Activated gamma-delta T cell treated with Interleukin-2 at 50 U/mL for 16 hours (primary cell): ENCODE measurements at places on chromosomes 2 and 18.

DNA sequence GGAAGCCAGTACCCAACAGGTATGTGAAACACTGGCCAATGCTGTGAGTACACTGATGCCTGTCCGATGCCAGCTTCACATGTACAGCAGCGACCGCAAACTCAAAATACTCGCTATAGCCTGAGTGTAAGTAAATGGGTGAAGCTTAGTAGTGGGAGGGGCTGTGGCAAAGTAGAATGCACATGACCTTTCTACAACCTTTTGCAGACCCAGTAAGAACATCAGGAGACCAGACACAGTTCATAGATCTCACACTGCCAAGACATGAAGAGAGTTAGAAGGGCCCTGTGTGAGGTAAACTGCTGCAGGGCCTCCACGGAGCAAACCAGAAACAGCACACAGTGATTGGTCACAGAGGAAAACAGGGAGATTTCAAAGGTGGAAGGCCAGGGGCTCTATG is 9.1 kb upstream of the UBXN4 start:
- DNase-seq = no peak

- no peak for DNase-seq
Measured at GRCh38 chr2:225130093-225130492, 87.8 kb upstream of the DOCK10 start.

GRCh38 chr2:68200157-68200787 is 42.6 kb downstream of the PNO1 start:
- no peak for DNase-seq

DNA sequence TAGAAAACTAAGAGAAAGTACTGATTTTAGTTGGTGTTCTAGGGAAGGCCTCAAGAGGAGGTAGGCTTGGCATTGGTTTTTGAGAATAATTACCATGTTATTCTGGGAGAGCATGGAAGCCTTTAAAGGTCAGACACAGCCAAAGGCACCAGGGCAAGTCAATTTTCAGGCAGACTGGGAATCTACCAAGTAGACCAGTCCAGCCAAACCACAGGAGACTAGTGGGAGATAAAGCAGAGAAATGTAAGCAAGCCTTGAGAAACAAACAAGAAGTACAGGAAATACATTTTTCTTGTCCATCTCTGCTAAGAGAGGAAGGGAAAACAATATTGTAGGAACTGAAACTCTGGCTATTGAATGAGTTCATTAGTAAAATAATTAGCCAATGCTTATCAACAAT is 5.5 kb upstream of the CCDC68 start:
- DNase-seq = no peak

GRCh38 chr2:51027968-51028367 is 4.0 kb downstream of the NRXN1 start:
- no peak for DNase-seq
